ENCODE measurements at places on chromosomes 7 and 10.

DNA sequence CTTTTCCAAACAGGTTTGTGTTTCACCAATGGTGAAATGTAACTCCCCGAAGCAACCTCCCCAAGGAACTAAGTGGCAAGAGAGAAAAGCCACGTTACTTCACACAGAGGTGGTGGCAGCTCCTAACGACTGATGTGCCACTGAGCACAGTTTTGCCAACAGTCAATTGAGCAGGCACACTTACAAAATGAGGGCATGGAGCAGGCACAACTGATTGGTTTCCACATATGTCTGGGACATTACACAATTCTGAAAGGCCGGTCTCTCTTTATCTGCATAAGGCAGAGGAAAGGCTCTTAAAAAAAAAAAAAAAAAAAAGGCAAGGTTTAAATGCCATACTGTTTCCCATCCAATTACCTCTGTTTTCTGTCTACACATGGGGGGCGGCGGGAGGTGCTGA lies 86.7 kb downstream of the GFRA1 start:
- no peak for DNase-seq

DNA sequence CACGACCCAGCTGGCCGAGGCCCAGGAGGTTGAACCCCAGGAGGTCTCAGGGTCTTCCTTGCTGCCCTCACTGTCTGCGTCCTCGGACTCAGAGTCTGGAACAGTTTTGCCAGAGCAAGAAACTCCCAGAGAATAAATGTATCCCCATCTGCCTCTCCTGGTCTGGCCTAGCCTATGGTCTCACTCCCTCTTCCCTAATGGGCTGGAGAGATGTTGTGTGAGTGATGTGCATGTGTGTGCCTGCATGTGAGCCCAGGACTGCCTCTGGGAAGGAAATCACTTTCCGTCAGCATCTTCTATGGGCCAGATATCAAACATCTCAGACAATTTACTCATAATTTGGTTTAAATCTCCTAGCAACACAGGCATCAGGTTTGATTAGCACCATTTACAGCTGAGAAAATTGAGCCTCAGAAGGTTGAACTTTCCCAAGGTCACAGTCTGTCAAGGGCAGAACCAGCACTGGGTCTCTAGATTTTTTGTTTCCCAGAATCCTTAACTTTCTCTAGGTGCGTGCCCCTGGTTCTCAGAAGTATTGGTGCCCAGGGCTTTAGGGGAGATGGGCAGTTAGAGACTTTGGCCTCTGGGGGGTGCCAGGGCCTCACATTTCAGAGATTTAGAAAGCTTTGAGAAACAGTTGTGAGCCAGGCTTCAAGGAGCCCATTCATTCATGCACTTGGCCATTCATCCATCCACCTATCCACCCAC lies 4.9 kb downstream of the TMEM270 start:
- peak; percentile 67 for DNase-seq

- no peak for DNase-seq
Measured at GRCh38 chr7:131157530-131158243, 170.0 kb upstream of the MKLN1 start.

DNA sequence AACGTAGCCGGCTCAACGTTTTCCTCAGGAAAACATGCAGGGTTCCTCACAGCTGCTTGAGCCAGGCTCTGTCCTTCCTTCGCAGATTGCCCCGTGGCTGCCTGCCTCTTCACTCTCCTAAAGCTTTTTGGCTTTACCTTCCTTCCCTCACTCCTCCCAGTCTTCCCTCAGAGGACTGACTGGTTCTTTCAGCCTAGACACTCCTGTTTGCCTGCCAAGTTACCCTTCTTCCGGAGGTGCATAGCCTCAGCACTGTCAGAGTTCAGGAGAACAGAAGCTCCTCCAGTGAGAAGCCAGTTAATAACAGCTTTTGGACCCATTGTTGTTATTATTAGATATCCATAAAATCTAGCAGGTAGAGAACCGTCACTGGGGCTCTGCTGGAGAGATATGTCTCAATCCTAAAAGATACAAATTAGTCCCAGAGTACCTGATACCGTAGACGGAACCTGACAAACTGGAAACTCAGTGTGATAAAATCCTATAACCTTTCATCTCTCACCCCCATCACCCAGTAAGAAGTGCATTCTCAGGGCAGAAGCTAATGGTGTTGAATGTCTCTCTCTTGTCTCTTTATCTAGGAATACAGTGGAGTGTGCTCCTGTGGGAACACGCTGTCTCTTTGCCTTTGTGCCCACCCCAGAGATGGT lies 79.6 kb downstream of the SND1 start:
- no peak for DNase-seq

GRCh38 chr7:68009716-68010115 lies 1013.1 kb downstream of the TYW1 start:
- no peak for DNase-seq

DNA sequence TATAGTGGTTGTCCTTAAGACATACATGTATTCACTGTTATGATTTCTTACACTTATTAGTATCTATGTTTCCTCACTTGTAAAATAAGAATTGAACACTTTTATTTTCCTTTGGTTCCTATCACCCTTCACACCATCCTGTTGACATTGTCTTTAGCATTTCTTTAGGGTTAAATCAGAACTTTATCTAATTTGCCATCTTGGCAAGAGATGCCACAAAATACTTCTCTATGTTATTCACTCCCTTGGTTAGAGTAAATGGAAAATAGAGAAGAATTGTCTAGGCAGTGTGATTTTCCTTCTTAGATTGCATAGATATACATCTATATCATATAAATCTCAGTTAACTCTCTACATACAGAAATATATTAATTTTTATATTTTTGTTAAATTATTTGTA lies 204.7 kb downstream of the SEMA3D start:
- no peak for DNase-seq

GRCh38 chr10:14191407-14191806 lies 139.3 kb downstream of the FRMD4A start:
- DNase-seq, result no peak

DNA sequence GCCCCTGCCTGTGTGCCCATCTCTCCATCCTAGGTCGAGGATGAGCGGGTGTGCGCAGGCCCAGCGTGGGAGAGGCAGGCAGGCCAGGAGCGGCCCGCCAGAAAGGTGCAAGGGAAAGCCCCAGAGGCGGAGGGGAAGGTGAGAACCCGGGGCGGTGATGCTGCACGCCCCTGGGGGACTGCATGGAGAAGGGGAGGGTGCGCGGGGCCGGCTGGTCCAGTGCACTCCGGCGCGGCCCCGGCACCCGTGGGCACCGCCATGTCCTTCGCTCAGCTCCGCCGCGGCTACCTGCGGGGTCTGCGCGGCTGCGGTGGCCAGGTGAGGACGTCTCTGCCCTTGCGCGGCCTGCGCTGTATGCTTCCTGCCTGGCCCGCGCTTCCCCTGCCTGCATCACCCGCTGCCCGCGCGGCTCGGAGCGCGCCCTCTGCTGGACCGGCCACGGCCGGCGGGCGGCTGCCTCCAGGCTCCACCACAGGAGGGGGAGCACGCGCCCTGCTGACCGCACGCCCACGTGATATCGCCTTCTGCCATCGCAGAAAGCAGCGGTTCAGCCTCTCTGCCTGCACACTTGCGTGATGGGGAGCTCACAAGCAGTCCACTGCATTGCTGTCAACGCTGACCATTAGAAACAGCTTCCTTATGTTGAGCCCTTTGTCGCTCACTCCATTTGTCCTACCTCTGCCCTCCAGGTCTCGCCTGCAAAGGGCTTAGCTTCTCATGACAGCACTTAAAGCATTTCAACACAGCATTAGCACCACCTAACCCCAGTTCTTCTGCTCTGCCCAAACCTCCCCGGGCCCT lies 73.9 kb downstream of the CXCL12 start:
- DNase-seq, result peak; percentile 77

DNA sequence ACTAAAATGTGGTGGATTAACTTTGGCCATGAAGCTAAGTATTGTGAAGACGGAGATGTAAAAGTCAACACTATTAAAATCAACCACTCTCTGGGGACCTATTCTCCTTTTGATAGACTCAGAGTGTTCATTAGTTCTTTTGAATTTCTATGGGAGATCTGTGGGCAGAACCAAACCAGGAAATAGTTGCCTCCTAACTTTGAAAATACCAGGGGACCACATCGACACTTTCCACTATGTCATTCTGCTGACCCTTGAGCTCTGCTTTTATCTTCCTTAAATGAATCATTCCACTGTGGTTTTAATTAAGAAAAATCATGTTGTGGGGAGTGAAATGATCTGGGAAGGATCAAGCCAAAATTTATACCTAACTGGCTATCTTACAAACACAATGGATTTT lies 960.5 kb downstream of the GATA3 start:
- no peak for DNase-seq

DNA sequence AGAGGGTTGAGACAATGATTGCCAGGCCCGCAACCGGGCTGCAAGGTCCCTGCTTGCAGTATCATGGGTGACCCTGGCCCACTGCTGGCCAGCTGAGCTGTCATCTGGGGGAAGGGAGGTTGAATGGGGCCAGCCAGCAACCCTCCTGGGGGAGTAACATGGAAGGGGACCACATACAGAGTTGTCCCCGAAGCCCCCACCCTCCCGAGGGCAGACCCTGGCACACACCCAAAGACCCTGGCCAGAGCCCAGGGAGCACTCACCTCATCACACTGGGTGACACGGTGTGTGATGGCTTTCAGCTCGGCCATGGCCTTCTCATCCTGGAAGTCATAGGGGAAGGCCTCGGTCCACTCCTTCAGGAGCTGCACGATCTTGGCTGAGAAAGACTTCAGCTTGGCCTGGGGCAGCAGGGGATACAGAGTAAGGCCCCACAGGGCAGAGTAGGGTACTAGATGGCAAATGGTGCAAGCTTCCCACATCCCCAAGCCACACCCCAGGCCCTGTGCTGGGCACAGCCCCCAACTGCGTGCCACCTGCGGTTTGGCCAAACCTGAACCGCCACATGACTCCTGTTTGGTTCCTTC lies 63.4 kb downstream of the CSGALNACT2 start:
- no peak for DNase-seq

DNA sequence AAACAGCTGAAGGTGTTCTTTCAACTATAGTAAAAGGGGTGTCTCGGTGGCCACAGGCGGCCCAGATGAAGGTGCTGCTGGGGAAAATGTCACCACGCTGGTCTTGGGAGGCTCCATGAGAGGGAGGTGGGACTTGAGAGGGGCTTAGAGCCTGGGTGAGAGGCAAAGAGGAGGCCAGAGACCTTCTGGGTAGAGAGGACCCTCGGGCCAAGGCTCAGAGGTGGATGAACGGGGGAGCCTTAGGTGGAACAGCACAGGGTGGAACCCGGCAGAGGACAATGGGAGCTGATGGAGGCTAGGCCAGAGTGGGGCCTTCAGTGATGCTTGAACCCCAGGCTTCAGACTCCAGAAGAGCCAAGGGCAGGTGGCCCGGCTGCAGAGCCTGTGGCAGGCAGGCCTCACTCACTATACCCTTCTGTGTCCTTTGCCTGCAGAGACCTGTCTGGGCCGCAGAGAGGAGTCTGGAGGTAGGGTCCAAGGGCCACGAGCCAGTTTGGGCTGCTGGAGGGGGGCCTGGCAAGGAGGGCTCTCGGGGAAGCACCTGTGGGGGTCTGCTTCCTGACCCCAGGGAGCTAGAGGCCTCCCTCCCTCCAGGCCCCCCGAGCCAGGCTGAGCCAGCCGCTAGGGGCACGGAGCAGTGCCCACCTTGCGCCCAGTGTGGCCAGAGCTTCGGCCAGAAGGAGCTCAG lies 32.1 kb downstream of the ZNF783 start:
- DNase-seq, result no peak

All from fibroblast of upper back skin (primary cell).